ENCODE measurements at places on chromosomes 6 and 20. TPM values are rescaled to one million over a fixed set of nuclear protein-coding genes. Genes with fewer than 3 reads are reported as not detected.
A peak's percentile ranks its signal among the peaks of the same experiment; 100 is the strongest.

The TRERF1 gene
- total RNA-seq = 10.5 TPM

The KIF6 gene
- 0.36 TPM for total RNA-seq

The ZC2HC1B gene
- total RNA-seq = not detected

The CYP39A1 gene
- 3.7 TPM for total RNA-seq

The PAX1 gene
- total RNA-seq = not detected

The CABLES2 gene
- 5.5 TPM for total RNA-seq

The CLPSL2 gene
- total RNA-seq = not detected

The ANGPT4 gene
- 0.28 TPM for total RNA-seq

The POU5F1 gene
- total RNA-seq = not detected

- no peak for DNase-seq
Observed at GRCh38 chr6:16470502-16471221, 232.3 kb downstream of the GMPR start.

GRCh38 chr6:158019416-158019815 is 37.8 kb downstream of the SYNJ2 start:
- DNase-seq = no peak

- no peak for DNase-seq
Observed at GRCh38 chr20:4607287-4607713, 114.4 kb upstream of the PRND start.

- DNase-seq = no peak
Observed at GRCh38 chr6:73182021-73182607, 43.2 kb downstream of the KHDC1L start.

DNA sequence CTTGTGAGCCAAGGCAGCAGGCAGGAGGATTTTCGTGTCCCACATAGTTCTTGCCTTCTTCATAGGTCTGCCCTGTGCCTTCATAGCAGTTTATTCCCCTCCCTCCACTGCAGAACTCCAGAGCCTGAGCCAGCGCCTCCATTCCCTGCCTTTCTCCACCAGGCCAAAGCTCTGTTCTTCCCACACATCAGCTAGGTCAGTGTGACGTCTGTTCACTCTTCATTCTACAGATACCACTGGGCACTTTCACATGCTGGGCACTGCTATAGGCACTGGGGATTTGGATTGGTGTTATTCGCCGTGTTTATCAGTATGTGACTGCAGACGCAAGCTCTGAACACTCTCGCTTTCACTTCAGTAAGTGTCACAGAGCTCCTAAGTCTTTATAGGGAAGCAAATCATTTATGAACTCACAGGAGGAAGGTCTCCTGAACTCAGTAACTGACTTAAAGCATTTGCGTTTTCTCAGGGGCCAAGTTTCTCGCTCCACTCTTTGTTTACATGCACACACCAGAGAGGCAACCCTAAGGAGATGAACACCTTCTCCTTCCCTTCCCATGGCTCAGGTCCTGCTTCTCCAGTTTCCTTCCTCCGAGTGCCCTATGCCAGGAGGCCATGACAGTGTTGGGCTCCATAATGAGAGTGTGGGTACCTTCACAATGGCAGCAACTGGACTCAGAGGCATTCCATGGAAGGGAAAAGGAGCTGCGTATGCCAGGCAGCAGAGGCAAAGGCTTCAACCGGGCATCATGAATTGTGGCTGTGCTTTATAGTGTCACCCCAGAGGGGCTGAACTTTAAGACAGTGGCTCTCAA is 6.3 kb upstream of the APMAP start:
- DNase-seq = peak; percentile 53

DNA sequence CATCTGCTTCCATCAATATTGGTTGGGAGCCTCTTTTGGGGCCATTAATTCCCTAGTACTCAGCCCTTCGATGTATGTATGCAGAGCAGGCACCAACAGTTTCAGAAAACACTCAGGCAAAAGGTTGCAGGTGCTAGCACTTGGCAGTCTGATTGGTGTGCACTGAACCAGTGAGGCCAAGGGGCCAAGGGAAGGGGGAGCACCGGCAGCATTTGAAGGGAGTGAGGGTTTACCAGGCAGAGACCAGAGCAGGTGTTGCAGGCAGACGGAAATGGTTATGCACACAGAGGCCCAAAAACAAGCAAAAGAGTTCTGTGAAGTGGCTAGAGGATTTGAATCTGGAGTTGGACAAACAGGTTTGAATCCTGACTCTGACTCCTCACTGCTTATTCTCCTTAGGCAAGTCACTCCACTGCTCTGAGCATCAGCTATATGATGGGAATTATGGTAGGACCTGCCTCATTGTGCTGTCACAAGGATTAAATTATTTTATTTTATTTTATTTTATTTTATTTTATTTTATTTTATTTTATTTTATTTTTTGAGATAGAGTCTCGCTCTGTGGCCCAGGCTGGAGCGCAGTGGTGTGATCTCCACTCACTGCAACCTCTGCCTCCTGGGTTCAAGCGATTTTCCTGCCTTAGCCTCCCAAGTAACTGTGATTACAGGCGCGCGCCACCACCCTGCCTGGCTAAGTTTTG is 58.1 kb upstream of the SHLD1 start:
- no peak for DNase-seq

GRCh38 chr20:38805958-38806854 is 709 bp downstream of the PPP1R16B start:
- DNase-seq = no peak

DNA sequence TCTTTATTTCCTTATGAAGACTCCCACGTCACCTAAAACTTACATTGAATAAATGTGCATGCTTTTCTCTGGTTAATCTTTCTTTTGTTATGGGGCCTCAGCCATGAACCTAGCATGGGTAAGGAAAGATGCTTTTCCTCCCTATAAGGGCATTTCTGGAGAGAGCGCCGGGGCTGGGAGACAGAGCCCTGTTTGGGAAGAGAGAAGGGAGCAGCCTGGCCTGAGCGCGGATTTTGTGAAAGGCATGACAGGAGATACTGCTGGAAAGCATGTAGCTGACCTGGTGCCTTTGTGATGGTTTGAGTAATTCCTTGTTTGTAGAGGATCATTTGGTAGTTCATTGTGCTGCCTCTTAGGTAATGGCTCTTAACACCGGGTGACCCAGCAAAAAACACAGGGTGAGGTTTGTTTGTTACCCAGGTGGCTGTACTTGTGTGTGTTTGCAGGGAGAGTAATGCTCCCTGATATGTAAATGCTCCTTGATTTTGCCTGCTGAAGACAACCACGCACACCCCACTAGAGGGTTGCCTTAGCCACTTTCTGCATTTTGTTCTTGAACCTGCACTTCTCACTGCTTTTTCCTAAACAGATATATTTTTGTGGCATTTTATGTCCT is 59.2 kb downstream of the ANKRD6 start:
- no peak for DNase-seq

- peak; percentile 40 for DNase-seq
Observed at GRCh38 chr20:59629141-59630045, 25.1 kb downstream of the PHACTR3 start.

- DNase-seq = no peak
Observed at GRCh38 chr6:37095997-37096396, 74.0 kb upstream of the PIM1 start.

DNA sequence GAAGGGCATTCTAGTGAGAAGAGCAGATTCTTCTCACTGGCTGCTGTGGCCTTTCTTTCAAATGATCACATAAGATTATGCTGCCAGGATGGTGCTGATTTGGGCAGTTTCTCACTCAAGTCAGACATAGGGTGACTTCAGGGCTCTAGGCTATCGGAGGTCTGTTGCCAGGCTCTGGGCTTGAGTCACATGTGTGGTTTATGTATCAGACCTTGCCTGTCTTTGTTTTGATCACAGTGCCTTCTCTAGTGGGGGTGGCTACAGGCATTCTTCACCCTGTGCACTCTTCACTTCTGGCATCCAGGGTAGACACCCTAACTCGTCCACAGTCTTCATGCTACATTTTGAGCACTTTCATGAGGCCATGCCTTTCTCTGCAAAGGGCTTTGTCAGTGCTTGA is 823.7 kb upstream of the MAN1A1 start:
- DNase-seq = no peak

DNA sequence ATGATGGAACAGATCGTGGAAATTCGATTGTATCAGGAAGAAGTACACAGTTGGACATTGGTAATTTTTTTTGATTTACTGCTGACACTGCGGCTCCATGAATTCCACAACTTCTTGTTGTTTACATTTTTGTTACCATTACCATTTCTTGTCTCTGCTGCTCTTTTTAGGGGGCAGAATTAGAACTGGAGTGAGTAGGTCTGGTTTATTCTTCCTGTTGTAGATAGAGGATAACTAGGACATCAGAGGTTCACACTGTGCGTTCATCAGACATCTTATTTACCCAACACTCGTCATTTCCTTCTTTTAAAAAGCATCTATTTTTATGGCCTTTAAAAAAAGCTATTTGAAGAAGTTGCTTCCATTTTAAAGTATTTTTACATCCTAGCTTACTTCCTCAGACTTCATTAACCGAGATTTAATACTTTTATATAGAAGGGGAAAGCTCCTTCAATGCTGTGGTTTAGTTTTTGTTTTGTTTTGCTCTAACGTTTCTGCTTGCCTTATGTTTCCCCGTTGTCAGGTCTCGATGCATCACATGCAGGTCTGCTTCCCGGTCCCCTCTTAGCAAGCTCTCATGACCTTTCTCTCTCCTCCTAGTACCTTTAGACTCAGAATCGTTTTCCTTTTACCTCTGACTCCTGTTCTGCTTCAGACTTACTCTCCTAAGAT is 139.1 kb downstream of the ARID1B start:
- DNase-seq = no peak

DNA sequence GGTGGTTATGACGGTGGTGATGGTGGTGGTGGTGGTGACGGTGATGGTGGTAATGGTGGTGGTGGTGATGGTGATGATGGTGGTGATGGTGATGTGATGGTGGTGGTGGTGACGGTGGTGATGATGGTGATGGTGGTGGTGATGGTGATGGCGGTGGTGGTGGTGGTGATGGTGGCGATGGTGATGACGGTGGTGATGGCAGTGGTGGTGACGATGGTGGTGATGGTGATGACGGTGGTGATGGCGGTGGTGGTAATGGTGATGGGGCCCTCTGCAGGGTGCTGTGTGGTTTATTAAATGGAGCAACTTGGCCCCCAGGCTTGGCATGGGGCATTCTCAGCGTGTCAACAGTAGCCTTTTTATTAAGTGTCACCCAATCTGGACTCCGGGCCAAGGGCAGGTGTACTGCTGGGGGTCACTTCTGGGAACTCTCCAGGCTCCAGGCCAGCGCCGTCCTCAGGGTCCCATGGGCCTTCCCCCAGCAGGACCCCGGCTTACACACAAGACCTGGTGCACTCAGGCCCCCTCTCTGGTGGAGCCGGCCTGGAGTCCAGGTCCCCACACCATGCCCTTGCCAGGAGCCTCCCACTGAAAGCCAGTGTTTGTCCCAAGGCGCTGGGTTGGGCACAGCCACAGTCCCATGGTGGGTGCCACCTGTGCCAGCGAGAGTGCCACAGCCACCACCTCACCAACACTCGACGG is 8.8 kb downstream of the CABLES2 start:
- no peak for DNase-seq

DNA sequence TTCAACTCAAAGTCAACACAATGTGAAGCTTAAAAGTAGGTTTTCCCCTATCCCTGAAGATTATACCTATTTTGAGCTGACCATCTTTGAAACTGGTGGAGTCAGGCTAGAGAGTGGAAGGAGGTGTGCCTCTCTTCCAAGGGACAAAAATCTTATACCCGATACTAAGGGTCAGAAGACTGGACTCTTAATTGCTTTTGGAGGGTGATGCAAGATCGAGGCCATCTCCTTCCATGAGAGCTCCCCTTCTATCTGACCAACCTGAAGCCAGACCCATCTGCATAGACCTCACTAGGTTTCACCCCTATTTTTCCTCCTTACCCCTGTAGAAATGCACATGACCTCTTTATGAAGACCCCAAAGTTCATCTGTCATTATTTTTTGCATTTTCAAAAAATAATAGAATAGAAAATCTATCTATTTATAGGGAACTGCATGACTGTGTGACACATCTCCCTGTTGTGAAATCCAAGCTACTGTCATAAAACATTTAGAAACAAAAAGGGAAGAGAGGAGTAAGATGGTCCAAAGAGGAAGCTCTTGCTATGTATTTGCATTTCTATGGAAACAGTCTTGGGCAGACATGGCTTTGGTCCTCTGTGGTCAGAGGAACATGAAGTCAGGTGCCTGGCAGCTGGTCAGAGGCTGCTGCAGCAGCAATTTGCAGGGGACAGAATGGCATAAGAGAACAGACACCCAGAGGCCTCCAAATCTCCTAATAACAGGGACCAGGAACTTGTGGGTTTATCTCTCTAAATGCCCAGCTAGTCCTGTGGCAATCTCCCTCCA is 349.2 kb downstream of the MAFB start:
- peak; percentile 78 for DNase-seq

DNA sequence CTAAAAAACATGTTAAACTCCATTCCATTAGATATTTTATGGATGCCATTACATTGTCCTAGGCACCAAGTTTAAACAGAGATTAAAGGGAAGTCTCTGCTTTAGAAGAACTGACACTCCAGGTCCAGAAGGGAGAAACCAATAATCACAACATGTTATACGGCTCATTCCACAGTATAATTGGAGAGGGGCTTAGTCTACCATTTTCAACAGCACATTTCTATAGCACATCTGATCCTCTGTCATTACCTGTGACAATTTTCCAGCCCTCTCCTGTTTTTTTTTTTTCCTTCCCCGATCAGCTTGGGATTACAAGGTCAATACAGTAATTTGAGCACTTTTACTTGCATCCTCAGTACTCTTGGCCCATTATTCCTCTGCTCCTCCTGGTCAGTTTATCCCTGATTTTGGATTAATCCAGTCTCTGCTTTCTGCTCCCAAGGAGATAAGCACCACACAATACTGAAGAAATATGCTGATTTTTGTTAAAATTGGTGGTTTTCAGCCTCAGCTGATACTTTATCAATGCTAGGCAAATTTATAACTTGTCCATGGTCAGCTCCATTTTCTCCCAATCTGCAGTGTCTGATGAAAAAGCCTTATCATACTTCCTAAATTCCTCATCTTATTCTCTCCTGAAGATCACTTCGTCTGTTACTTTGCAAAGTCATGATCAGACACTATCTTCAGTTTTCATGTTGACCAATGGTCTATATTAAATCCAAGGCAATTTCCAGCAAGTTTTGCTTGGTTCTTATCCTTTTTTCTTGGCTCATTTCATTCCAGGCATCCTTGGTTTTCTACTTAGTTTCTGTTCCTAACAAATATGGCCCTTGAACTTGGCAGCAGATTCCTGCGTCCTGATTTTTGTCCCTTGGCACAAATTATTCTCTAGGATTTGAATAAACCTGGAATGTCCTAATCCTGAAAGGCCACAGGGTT is 30.8 kb upstream of the SYNCRIP start:
- DNase-seq = no peak
